Thymus (tissue), 14 donors: ENCODE measurements at places on chromosomes 3 and 15.

DNA sequence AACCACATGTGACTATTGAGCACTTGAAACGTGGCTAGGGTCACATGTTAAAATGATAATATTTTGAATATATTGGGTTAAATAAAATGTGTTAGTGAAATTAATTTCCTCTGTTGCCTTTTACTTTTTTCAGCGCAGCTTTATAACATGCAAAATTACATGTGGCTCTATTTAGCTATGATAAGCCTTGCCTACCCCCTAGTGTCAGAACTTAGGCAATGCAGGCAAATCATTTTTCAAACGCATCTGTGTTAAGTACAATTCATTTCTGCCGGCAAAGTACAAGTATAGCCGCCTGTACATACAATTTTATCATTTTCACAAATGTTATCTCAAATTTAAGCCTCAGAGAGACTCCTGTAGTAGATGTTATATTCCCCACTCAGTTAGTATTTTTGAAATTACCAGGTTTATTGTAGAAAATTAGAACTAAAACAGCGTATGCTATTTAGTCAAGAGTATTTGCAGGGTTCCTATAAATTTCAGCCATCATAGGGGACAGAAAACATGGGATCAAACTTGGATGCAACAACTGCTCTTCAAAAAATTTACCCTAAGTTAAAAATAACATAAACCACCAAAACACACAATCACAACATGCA lies 56.1 kb downstream of the TAFA4 start:
- peak; percentile 9 for DNase-seq

DNA sequence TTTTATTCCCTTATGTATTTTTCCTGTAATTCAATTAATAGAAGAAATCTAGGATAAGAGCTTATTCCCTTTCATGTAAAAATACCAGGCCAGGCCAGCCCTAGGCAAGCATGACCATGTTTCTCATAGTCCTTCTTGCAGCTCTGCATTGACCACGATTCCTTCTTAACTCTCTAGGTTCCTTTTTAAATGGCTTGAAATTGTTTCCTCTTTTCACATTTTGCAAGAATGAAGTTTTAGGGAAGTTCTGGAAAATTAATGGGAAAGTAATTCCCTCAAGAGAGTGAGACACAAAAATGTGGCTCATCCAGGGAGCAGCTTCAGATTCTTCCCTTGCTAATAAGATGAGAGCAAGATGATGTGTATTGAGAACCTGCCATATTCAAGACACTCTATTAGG lies 116.5 kb upstream of the FGF7 start:
- no peak for DNase-seq

- DNase-seq = no peak
Measured at GRCh38 chr15:89109238-89109637, 21.0 kb downstream of the ABHD2 start.

- DNase-seq = no peak
Measured at GRCh38 chr3:124582621-124583395, 147.4 kb upstream of the UMPS start.

- no peak for DNase-seq
Measured at GRCh38 chr3:9875448-9875847, 4.6 kb downstream of the CIDEC start.

GRCh38 chr3:140247775-140248174 lies 312.8 kb downstream of the CLSTN2 start:
- no peak for DNase-seq

- no peak for DNase-seq
Measured at GRCh38 chr3:29478611-29479010, 197.7 kb downstream of the RBMS3 start.

DNA sequence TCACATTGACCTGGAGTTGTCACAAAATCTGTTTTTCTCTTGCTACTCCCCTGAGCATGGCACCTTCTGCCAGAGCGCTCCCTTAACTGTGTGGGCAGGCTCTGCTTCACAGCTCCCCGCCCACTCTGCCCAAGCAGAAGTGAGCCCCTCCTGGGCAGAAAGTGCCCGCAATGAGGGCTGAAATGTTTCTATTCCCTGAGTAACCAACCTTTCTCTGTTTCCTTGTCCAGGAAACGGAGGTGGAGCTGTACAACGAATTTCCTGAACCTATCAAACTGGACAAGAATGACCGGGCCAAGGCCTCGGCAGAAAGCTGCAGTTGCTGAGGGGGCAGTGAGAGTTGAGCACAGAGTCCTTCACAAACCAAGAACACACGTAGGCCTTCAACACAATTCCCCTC lies 66.3 kb upstream of the ACAD9 start:
- DNase-seq = no peak

DNA sequence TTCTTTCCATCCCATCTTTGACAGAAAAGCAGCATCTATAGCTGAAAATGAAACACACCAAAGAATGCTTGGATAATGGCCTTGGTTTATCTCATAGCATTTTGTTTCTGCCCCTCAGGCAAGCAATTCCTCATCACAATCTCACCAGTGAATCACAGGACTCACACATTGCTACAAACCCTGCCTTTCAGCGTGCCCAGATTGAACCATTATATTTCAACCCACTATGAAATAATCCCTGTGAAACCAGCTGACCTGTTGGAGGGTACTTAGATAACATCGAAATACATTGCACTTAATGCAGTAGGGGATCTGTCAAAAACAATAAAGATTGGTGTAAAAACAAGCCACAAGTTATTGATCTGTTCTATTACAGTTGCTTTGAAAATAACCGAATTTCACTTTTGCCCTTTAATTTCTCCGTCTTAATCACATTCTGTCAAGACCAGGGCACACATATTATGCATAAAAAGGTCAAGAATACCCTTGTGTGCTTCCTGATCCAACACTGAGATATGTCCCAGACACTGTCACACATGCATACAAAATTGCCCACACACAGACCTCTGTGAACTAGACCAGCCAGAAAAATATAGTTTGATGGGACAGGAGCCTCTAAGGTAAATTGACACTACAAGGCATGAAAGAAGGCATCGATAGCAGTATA lies 839.8 kb downstream of the NTRK3 start:
- DNase-seq = no peak

DNA sequence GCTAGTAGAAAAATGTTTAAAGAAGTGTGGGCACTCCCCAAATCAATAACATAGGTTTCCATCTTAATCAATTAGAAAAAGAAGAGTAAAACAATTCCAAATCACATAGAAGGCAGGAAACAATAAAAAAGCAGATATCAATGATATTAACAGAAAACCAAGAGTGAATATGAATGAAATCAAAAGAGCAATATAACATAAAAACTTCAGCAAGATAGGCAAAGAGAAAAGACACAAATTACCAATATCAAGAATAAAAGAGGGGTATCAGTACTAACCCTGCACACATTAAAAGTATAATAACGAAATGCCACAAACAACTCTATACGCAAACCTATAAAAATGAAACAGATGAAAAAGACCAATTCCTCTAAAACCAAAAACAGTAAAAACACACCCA lies 19.6 kb downstream of the DMXL2 start:
- no peak for DNase-seq

GRCh38 chr15:85625856-85626255 lies 168.9 kb downstream of the KLHL25 start:
- peak; percentile 60 for DNase-seq

- DNase-seq = no peak
Measured at GRCh38 chr3:154334973-154335420, 10.7 kb upstream of the DHX36 start.

- no peak for DNase-seq
Measured at GRCh38 chr15:66452971-66453580, 44.5 kb downstream of the SNAPC5 start.

DNA sequence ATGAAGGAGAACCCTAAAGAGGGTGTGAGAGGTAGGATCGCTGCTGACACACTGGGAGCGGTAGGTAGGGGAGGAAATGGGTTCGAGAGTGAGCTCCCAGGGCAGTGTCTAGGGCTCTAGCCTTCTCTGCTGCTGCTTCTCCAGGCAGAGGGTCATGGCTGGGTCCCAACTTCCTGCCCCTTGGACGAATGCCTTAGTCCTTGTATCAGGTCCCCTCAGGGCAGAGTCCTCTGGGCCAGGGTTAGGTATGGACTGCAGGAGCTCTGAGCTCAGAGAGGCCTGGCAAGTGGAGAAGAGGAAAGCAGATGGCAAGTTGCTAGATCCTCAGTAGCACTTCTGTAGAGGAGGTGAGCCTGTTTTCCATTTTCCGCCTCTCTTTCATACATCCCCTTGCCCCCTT lies 2.9 kb downstream of the CORO2B start:
- no peak for DNase-seq

DNA sequence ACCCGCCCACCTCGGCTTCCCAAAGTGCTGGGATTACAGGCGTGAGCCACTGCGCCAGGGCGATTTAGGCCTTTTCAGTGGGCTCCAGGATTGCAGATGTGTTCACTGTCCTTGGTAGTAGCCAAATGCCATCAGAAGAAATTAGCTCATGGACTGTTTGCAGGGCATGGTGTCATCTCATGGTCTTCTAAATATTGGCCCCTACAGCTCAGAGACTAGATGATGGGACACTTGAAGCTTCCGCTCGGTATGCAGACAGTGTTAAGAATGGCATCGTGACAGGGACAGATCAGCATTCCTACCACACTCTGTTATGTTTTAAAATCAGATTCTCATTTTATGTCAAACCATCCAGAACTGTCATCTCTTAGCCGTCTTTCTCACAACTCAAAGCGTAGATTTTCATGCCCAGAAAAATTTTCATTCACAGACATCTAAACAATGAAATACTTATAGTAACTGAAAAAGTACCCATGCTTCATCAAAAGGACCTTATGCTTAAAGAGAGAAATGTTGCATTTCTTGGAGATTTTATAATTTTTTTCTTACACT lies 24.9 kb downstream of the SLCO3A1 start:
- no peak for DNase-seq

- DNase-seq = no peak
Measured at GRCh38 chr3:49704629-49705028, 14.9 kb downstream of the AMIGO3 start.

- DNase-seq = no peak
Measured at GRCh38 chr15:26892182-26892518, 25.3 kb downstream of the GABRA5 start.

DNA sequence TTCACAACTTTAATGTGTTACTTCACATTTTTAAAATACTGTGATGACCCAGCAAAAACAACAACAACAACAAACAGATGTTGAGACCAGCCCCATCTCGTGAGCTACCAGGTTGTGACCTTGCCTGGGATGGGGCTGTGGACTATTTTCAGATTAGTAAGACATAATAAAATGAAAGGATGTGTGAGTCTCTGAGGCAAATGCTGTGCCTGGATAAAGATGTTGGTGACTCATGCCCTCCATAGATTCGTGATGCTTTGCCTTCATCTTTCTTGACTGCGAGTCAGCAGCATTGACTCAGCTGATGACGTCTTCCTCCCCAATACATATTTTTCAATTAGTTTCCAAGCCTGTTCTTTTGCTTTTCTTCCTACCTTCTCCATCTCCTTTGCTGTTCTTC lies 453.0 kb upstream of the CFAP20DC start:
- no peak for DNase-seq

DNA sequence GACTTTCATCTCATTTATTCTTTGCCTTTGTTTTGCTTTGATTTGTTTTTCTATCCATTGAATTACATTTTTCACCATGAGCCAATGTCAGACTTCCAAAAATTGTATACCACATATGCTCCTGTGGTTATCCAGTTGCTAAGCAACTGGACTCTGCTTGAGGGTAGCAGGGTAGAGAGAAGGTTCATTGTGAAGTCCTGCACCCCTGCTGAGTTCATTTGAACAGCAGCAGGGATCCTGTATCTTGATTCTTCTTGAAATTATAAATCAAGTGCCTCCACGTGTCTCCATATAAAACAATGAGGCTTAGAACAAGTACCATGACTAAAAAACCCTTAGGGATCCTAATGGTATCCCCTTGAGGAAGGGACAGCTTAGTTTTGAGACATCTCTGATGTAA lies 449.3 kb downstream of the ROBO2 start:
- DNase-seq = no peak

DNA sequence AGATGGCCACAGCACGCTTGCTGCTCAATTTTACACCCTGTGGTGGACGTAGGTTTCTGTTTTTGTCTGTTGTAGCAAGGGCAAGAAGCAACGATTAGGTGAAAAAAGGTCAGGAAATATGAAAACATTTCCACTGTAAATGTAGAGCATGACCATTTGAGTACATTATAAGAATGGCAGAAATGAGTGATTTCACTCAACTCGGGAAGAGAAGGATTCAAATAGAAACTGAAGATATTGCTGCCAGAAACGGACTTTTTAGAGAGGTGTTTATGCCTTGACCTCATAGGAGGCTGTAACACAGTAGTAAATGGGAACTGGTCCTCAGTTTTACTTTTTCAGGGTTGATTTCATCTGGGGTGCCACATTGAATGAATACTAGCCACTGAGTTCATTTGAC lies 33.1 kb upstream of the GASK1A start:
- no peak for DNase-seq

DNA sequence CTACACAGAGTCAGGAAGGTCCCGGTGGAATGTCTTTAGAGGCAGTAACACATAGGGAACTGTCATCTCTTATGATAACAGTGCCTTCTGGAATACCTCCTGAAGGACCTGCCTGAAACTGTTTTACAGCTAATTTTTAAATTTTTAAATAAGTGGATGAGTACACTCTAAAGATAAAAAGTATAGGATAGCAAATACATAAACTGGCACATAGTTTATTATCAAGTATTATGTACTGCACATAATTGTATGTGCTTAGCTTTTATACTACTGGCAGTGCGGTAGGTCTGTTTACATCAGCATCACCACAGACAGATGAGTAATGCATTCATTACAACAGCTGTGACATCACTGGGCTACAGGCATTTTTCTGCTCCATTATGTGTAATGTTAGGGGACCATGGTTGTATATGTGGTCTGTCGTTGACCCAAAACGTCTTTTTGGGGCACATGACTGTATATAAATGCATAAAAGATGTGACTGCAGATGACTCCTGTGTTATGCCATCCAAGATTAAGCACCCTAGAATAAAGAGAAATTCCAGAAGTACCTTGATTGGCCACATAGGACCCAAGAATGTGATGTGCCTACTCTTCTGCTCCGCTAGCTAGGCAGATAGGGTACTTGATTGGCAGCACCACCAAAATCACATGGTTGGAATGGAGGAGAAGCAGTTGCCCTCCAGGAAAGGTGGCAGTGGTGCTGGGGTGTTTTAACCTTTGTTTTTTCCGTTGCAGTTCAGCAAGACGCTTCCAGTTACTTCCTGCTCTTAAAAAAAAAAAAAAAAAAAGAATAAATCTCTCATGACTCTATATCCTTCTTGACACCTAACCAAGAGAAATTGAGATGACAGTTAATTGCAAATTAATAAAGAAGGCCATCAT lies 3.3 kb downstream of the VPS8 start:
- DNase-seq = no peak
